Activated naive CD8-positive, alpha-beta T cell treated with anti-CD3 and anti-CD28 coated beads, Interleukin-2, amount 50 U/mL, for 16 hours (primary cell): ENCODE measurements at places on chromosomes 16 and 17.

DNA sequence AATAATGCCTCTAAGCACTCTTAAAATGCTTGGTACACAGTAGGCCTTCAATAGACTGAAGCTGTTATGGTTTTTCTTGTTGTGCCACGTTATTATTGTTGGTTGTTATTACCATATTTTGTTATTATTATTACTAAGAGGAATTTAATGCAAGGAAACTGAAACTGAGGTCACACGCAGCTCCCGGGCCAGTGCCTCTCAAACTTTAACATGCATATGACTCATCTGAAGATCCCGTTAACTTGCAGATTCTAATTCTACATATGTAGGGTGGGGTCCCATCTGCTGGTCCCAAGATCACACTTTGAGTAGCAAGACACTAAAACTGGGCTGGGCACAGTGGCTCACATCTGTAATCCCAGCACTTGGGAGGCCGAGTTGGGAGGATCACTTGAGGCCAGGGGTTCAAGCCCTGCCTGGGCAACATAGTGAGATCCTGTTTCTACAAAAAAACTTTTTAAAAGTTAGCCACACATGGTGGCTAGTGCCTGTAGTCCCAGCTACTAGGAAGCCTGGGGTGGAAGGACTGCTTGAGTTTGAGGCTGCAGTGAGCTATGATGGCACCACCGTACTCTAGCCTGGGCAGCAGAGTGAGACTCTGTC is 888 bp downstream of the ACSM5 start:
- no peak for DNase-seq

DNA sequence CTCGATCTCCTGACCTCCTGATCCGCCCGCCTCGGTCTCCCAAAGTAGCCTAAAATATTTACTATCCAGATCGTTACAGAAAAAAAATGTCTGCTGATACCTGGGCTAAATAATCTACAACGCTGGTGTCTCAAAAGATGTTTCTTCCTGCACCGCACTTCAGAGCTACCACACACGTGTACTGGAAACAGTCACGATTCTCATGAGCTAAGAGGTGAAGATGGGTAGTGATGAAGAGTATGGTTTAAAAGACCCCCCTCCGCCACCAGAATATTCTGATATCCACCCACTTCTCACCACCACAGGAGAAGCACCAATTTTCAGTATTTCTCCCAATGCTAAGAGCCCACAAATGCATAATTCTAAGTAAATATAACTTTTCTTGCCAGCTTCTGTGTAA is 50.2 kb downstream of the SMG6 start:
- DNase-seq, result no peak

DNA sequence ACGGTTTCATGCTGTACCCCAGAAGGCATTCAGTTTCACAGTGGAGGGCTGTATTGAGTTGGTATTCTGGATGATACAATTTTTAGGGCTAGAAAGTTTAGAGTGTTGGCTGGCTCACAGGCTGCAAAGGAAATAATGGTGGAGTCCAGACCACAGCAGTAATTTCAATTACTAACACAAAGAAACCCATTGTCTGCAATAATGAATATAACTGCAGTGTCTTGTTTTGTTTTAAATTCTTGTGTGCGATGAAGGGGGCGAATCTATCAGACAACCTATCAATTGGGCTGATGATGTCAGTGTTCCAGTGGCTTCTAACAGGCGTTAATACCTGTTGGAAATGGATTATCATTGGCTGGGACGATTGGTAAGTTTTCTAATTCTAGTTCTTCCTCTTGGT is 1.5 kb downstream of the SP2 start:
- no peak for DNase-seq

DNA sequence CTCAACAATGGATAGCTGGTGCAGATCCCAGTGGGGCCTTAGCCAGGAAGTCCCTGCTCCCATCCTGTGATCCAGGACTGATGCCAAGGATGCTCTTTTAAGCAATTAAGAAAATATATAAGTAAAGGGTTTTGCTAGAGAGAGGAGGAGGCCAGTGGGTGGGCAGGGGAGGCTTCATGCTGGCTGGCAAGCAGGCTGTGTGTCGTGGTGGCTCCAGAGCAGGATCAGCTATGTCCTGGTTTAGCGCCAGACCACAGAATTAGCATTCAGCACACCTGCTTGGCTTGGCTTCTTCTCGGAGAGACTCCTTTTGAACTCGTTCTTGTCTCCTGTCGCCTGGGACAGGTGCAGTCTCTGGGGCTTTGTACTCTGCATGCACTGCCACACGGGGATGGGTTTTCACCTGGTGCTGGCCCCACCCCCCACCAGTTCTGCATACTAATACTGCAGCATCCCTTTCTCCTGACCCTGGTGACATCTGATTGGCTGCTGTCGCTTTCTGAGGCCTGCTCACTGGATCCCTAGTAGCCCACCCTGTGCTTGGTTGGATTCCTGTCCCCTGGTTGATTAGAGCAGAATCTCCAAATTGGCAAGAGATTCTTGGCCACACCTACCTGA is 66.1 kb downstream of the PLD6 start:
- DNase-seq, result no peak

DNA sequence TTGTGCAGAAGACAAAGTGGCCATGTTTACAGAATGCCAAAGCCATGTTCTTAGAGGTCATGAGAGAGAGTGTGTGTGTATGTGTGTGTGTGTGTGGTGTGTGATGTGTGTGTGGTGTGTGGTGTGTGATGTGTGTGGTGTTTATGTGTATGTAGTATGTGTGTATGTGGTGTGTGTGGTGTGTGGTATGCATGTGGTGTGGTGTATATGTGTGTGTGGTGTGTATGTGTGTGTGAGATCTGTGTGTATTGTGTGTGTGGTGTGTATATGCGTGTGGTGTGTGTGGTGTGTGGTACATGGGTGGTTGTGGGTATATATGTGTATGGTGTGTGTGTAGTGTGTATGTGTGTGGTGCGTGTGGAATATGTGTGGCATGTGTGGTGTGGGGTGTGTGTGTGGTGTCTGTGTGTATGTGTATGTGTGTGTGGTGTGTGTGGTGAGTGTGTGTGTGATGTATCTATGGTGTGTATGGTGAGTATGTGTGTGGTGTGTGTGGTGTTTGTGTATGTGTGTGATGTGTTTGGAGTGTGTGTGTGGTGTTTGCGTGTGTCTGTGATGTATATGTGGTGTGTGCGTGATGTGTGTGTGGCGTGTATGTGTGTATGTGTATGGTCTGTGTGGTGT is 8.2 kb upstream of the KRT17 start:
- DNase-seq, result no peak
